Immature natural killer cell (primary cell): ENCODE measurements at places on chromosomes 7 and 10.

DNA sequence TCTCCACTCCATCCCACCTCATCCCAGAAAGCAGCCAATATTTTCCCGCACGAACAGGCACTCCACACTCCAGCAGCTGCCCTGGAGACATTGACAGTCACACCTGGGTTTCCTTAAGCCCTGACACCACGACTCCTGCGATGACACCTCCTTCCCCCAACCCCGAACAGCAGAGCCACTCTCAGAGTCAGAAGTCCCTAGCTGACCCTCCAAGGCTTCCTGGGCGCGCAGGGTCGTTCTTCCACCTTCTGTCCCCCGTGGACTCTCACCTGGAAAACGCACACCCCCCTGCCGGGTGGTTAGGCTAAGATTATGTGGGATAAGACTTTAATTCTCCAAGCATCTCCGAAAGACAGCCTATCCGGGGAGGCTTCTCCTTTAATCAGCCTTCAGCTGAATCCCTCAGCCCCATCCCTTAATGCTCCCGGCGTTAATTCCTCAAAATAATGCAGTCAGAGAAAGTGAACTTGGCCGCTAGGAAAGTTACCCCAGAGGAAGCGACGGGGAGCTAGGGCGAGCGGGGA, 1.1 kb downstream of the DENND11 start:
- peak; percentile 19 for DNase-seq

- DNase-seq = no peak
These were observed 71.4 kb downstream of the CUZD1 start for GRCh38 chr10:122774231-122774630.

DNA sequence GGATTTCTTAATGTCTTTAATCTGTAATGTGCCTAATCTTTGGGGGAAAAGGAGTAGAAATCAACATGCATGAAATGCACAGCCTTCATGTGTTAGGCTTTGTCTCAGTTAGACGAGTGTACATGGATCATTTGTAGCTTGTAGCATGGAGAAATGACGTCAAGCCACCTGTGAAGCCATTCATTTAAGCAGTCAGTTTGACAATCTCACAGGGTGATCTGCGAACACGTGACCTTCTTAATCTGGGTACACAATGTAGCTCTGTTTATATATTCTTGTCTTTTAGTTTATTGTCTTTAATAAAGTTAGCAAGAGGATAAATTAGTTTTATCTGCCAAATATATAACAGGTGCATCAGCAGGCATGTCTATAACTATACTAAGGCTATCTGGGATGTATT, 351.9 kb upstream of the LRGUK start:
- no peak for DNase-seq

- no peak for DNase-seq
These were observed 1122.6 kb upstream of the POT1 start for GRCh38 chr7:126052229-126052628.

DNA sequence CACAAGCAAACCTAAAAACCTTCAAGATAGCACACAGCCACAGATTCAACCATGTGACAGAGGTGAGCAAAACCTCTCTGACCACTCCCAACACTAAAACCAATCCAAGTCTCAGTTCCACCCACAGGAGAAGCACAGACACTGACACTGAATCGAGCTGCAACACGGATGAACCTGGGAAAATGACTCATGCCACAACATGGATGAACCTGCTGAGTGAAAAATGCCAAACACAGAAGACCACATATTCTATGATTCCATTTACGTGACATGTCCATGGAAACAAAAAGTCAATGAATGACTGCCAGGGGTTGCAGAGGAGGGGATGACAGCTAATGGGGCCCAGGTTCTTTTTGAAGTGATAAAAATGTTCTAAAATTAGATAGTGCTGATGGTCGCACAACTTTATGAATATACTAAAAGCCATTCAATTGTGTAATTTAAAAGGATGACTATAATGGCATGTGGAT, 22.0 kb downstream of the CYTH3 start:
- peak; percentile 38 for DNase-seq

- no peak for DNase-seq
These were observed 6.3 kb upstream of the SMKR1 start for GRCh38 chr7:129495987-129496386.

GRCh38 chr10:105150259-105150880, 509.3 kb downstream of the SORCS3 start:
- no peak for DNase-seq

DNA sequence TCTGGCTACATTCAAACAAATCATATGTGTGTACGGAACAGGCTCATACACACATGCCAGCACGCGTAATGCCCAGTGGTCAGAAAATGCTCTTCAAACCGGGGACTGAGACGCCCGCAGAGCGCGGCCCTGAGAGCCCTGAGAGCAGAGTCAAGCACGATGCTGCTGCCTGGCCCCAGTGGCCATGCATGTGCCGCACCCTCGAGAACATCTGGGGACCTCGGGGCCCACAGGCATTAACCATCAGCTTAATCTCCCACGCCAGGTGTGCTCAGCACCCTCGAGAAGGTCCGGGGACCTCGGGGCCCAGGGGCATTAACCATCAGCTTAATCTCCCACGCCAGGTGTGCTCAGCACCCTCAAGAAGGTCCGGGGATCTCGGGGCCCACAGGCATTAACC, 163.1 kb downstream of the PTPRN2 start:
- DNase-seq = no peak

DNA sequence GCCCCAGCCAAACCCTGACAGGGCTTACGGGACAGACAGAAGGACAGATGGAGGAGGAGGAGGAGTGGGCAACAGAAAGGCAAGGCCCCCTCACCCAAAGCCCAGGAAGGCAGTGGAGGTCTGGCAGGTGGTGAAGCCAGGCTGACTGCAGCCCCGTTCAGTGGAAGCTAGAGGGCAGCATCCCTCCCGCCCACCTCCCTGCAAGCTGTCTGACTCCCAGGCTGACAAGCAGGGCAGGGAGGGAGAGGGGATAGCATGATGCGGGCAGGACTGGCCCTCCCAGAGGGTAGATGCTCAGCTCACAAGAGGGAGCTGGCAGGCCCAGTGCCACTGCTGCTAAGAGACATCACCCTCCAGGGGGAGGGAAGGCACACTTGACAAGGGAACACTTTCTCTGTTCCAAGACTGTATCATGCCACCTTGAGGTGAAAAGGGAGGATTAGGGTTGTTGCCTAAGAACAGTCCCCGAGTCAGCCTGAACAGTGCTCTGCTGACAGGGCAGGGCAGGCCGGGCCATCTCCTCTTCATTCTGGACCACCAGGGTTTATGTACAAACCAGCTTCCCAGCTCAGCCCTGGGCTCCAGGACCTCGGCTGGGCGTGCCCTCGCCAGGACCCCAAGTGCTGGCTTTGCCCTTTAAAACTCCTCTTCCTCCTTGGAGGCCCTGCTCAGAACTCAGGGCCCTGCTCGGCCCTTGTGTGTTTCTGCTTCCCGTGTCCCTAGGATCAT, 61.8 kb downstream of the RASGEF1A start:
- DNase-seq = peak; percentile 41

- no peak for DNase-seq
These were observed 55.9 kb upstream of the MXI1 start for GRCh38 chr10:110151467-110151866.

- DNase-seq = no peak
These were observed 33.6 kb downstream of the TCERG1L start for GRCh38 chr10:131277969-131278368.

- no peak for DNase-seq
These were observed 1.3 kb downstream of the PNLIPRP2 start for GRCh38 chr10:116621934-116622655.

DNA sequence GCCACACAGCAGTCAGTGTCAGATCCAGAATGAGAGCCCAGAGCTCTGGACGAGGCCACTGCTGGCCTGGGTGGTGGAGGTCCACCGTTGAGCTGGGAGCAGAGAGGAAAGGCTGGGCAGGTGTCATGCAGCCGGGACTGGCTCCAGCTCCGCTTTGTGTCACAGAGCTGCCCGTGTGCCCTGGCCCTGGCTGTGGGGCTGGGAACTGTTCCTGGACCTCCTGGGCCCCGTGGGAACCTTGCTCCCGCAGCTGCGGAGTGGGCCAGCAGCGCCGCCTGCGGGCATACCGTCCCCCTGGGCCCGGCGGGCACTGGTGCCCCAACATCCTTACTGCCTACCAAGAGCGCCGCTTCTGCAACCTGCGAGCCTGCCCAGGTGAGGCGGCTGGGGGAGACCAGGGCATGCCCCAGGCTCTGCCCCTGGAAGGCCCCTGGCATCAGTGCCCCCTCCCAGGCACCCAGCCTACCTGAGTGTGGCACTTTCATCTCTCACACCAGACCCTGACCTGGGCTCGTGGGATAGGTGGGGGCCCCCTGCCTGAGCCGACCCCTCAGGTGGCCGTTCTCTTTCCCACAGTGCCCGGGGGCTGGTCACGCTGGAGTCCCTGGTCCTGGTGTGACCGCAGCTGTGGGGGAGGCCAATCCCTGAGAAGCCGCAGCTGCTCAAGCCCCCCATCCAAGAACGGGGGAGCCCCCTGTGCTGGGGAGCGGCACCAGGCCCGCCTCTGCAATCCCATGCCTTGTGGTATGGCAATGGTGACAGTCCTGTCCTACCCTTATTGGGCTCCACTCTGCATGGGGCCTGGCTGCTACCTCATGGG, 18.8 kb upstream of the ZNF862 start:
- DNase-seq = no peak

GRCh38 chr7:155291045-155291530, 6.6 kb upstream of the INSIG1 start:
- no peak for DNase-seq

- DNase-seq = no peak
These were observed 111.6 kb downstream of the ARHGAP22 start for GRCh38 chr10:48493083-48493871.

- no peak for DNase-seq
These were observed 266.0 kb downstream of the USP6NL start for GRCh38 chr10:11345224-11346054.

- DNase-seq = no peak
These were observed 10.1 kb downstream of the DENND10 start for GRCh38 chr10:119113751-119114732.

- DNase-seq = no peak
These were observed 115.8 kb downstream of the PLXDC2 start for GRCh38 chr10:19931894-19932590.

- DNase-seq = no peak
These were observed 182.8 kb downstream of the ARHGAP12 start for GRCh38 chr10:31745612-31746376.

- DNase-seq = no peak
These were observed 313.1 kb upstream of the RNF32 start for GRCh38 chr7:156327474-156327873.

DNA sequence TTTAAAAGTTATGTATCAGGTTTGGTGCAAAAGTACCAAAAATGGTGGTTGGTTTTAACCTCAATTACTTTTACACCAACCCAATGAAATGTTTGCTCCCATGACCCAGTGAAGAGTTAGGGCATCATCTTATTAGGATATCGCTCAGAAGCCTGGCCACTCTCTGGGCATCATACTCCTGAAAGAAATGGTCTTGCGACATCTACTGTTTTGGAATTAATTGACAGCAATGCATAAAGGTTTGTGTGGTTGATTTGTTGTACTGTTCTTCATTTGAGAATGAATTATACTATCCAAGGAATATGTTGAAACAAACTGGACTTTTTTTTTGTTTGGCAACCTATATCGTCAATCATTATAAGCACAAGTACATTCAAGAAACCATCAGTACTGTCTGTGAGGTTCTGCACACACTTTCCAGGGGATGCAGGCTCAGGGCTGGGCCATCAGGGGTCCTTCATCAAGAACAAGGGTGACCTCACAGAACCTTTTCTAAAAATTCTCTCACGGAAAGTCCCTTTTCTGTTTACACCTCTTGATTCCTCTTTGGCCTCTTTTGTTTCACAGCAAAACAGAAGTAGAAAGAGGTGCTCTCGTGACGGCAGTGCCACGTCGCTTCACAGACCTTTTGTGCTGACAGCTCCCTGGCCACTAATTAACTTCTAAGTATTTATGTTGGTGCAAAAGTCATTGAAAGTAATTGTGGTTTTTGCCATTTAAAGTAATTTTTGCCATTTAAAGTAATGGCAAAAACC, 117.2 kb upstream of the KLF6 start:
- peak; percentile 25 for DNase-seq

DNA sequence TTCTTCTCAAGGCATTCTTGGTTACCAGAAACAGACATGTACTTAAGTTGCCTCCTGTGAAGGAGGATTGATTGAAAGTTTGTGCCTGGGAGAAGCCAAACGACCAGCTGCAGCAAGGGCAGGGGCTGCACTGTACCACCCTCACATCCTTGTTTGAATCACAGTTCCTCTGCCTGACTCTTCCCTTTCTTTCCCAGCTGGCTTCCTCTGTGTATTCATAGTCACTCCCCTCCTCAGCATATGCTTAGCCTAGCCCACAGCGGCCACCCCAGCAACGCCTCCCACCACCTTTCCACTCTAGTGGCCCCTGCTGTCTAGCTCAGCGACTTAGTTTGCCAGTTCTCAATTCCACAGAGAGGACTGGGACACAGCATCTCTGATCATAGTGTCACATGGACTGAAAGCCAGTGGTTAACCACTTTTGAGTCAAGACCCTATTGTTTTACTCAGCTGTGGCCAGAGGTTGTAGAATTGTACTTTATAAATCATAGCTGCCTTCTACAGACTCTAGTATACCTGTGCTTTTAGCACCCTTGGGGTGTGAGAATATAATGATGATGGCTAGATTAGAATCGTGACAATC, 643.0 kb downstream of the SUGCT start:
- DNase-seq = no peak

DNA sequence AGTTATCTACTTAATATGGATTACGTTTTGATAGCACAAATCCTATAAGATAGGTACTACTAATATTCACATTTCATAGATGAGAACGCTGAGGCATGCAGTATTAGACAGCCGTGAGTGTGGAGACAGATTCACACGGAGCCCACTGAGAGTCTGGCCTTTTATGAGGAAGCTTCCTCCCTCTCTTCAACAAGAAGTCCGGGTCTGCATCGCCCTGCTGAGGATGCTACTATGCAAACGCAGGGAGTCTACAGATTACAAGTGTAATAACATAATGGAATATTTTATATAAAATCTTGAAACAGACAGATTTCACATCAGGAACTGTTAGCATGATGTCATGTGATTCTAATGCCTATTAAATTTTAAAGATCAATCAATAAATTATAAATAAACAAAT, 255.9 kb upstream of the GLI3 start:
- DNase-seq = no peak

- DNase-seq = no peak
These were observed 139.0 kb downstream of the MGMT start for GRCh38 chr10:129605986-129606518.

DNA sequence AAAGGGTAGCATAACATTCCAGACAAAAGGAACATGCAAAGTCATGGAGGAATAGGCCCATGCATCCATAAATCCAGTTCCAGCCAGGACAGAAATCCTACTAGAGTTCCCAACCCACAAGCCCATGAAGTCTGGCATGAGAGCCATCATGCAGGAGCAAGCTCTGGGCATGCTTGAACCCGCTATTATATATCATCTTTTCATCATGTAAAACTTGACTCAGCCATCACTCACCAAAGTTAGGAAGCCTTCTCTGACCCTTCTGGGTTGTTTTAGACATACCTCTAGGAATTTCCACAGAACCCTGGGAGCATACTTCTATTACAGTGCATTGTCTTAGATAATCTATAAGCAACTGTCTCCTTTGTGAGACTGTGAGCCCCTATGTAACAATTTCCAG, 293.0 kb upstream of the NPSR1 start:
- DNase-seq = no peak
